ENCODE measurements at places on chromosomes 5 and 9.

- peaks cover 35% of the 10 kb centered on the region for H3K27me3 ChIP-seq
- H3K4me3 ChIP-seq = no peak overlapping the region
- H3K27ac ChIP-seq = no peak overlapping the region
- H3K4me1 ChIP-seq = no peaks in the 10 kb centered on the region
- no peak for DNase-seq
Observed at GRCh38 chr9:97831843-97832636, 21.0 kb upstream of the FOXE1 start.

DNA sequence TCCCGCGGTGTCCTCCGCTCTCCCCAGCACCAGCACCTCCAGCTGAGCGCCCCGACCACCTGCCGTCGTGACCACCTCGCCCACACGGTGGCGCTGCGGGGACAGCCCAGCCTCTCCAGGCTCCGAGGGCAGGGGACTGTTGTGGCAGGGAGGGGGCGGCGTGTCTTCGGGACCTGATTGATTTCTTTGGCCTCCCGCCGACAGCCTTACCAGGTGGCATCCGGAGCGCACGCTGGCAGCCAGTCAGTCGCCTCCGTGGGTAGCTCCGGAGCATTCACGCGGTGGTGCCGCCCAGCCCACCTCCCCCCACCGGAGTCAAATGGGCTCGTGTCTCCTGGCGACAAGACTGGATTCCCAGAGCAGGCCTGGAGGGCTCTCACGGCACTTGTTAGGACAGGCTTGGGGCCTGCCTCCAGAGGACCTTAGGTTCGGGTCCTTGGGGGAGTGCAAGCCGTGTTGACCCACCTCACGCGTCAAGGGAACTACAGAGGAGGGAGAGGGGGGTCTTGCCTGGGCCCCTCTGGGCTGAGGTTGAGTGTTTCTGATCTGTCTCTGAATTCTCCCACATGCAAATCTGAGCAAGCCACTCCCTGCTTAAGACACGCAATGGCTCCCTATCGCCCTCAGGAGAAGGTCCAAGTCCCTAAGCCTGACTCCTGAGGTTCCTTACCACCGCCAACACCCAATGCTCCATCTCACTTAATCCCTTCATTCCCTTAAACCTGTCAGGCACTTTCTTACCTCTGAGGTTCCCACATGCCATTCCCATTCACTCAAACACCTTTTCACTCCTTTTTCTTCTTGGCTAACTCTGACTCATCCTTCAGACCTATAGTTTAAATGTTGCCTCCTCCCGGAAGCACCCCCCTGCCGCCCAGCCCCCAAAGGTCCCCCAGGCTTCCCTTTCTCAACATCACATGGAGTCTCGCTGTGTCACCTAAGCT is 51.2 kb upstream of the GGTA1 start:
- H3K27ac ChIP-seq = no peak overlapping the region
- H3K27me3 ChIP-seq = no peaks in the 10 kb centered on the region
- no peak overlapping the region for H3K4me3 ChIP-seq

DNA sequence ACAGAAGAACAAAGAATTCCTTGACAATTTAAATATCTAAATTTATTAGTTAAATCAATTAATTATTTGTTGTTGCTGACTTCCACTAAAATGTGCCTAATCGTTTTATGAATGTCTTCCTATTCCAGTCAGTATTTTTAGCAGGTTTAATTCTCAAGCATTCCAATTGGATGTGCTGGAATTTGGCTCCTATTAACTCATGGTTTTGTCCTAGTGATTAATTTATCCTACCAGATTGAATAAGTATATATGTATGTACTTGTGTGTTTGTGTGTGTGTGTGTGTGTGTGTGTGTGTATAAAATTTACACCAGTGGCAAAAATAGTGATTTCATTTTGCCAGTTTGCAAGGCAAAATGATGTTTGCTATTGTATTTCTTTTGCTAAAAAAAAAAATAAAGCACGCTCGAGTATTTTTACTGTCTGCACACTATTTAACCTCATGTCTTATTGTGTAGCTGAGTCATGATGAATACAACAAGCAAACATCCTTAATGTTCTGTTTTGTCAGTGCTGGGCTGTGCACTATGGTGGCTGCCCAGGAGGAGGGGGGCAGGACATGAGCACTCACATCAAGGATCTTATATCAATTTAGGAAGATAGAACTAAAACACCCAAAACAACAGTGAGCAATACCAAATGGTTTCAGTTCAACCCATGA is 375.5 kb downstream of the PDE4D start:
- H3K27me3 ChIP-seq = no peaks in the 10 kb centered on the region
- H3K36me3 ChIP-seq = no peaks in the 10 kb centered on the region
- H3K4me3 ChIP-seq = no peak overlapping the region
- DNase-seq = peak; percentile 75
- H3K27ac ChIP-seq = peak overlapping the region; percentile 78

- H3K27me3 ChIP-seq = no peaks in the 10 kb centered on the region
- peak; percentile 61 for DNase-seq
- H3K4me1 ChIP-seq = peaks cover 9% of the 10 kb centered on the region
- H3K4me3 ChIP-seq = no peak overlapping the region
- no peak overlapping the region for H3K27ac ChIP-seq
Observed at GRCh38 chr9:13088720-13089427, 190.6 kb downstream of the MPDZ start.

DNA sequence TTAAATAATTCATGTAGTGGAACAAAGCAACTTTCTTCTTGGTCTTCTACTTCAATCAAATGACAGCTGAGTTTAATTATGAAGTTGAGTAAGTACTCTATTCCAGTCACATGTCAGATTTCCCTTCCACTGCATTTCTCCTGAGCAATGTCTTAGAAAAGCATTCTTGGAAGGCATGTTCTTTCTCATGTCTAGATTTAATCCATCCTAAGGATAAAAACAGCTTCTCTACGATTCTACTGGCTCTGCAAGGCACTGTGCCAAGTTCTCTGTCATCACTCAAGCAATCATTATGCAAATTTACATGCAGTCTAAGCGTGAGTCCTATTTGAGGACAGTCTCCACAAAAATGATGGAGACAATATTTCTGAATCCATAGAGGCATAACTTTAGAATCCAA is 142.4 kb downstream of the YIPF5 start:
- no peaks in the 10 kb centered on the region for H3K27me3 ChIP-seq
- H3K4me1 ChIP-seq = no peaks in the 10 kb centered on the region
- no peaks in the 10 kb centered on the region for H3K36me3 ChIP-seq
- peak; percentile 47 for DNase-seq
- H3K27ac ChIP-seq = no peak overlapping the region

DNA sequence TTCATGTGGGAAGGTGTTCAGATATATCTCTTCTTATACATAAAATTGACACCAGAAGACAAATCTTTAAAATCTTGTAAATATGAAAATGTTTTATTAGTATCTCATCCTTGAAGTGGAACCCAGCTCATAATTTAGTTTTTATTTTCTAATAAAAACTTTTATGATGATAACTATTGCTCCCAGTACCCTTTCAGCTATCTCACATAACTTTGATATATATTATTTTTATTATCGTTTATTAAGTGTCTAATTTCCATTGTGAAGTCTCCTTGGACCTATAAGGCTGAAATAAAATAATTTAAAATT is 16.0 kb downstream of the PCDHB15 start:
- no peaks in the 10 kb centered on the region for H3K4me1 ChIP-seq
- DNase-seq = no peak
- no peaks in the 10 kb centered on the region for H3K27me3 ChIP-seq
- H3K27ac ChIP-seq = no peak overlapping the region
- no peaks in the 10 kb centered on the region for H3K36me3 ChIP-seq

DNA sequence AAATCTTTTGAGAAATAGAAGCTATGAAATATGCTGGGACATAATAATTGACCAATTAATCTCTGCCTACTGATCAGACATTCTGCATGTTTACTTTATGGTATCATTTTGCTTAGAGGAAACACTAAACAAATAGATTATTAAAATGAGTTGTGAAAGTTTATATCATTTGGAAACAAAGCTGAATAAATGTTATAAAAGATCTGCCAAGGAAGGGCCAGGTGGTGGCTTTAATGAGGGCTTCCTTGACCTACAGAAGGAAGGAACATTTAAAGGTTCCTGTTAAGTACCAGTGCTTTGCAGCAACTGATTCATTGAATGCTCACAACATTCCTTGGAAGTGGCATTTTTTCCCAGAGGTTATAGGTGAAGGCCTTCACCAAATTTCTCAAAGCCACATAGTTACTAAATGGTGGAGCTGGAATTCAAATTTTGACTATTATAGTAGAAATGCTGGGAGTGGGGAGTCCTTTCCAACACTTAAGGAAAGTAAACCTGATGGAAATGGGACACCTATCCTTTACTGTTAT is 250.7 kb downstream of the GABRB2 start:
- H3K27me3 ChIP-seq = no peaks in the 10 kb centered on the region
- H3K4me1 ChIP-seq = no peaks in the 10 kb centered on the region
- no peak overlapping the region for H3K4me3 ChIP-seq

- DNase-seq = peak; percentile 63
- peaks cover 18% of the 10 kb centered on the region for H3K4me1 ChIP-seq
- no peak overlapping the region for H3K4me3 ChIP-seq
- H3K27ac ChIP-seq = peak overlapping the region; percentile 47
Observed at GRCh38 chr9:130138171-130138653, 34.0 kb upstream of the NCS1 start.

GRCh38 chr5:135490245-135491037 is 38.3 kb upstream of the TIFAB start:
- peaks cover 3% of the 10 kb centered on the region for H3K4me1 ChIP-seq
- H3K27ac ChIP-seq = no peak overlapping the region
- H3K4me3 ChIP-seq = no peak overlapping the region
- no peak for DNase-seq

DNA sequence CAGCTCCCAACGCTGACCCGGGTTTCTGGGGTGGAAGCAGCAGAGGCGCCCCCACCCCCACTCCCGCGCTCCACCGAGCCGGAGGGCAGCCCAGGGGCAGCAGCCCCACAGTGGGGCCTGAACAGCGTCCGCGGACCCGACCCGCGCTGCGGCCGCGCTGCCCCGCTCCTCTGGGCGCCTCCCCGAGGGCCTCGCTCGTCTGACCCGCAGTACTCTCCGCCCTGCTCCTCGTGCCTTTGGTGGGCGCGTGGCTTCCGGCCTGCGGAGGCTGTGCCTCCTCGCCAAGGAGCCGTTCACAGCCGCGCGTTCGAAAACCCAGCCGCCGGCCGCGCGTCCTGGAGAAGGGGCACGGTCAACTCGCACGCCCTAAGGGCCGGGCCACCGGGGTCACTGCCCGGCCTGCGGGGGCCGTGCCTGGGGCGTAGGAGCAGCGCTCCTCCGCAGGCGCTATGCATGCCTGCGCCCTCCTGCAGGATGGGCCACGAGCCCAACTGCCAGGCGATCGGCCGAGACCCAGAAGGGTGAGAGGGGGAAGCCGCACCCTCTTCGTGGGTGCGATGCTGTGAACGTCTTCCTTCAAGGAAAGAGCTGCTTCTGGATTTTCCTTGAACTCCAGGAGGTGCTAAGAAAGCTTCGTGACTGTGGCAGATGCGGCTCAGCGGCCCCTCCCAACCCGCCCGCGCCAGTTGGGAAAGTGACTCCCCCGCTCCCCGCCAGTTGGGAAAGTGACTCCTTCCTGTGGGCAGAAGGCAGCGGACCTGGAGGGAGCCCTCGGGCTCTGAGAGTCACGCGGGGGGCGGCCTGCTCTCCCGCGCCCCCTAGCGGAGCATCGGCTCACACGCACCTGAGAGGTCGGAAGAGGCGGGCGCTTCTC is 82.7 kb downstream of the HSD17B3 start:
- H3K27me3 ChIP-seq = peaks cover 20% of the 10 kb centered on the region
- DNase-seq = peak; percentile 18
- no peaks in the 10 kb centered on the region for H3K36me3 ChIP-seq
- H3K4me3 ChIP-seq = no peak overlapping the region
- peaks cover 7% of the 10 kb centered on the region for H3K4me1 ChIP-seq

All from endothelial cell of umbilical vein (primary cell).